ENCODE measurements at places on chromosomes 2 and 18. TPM values are rescaled to one million over a fixed set of nuclear protein-coding genes. Genes with fewer than 3 reads are reported as not detected.

Gene GALNT13
- polyA plus RNA-seq = 0.03 TPM

Gene EPC2
- 11.4 TPM for polyA plus RNA-seq

Gene EMILIN1
- 95.6 TPM for polyA plus RNA-seq

Gene CASP10
- polyA plus RNA-seq = 0.13 TPM

Gene PLCL1
- polyA plus RNA-seq = 0.13 TPM

Gene UGT1A9
- not detected for polyA plus RNA-seq

Gene BMP10
- not detected for polyA plus RNA-seq

Gene SPHKAP
- not detected for polyA plus RNA-seq

Gene PPP1R1C
- 0.34 TPM for polyA plus RNA-seq

Gene GAL3ST2
- polyA plus RNA-seq = not detected

Gene ACTG2
- polyA plus RNA-seq = 887 TPM

Gene G6PC2
- not detected for polyA plus RNA-seq

Gene RAB6C
- polyA plus RNA-seq = not detected

Gene BMPR2
- 15.7 TPM for polyA plus RNA-seq

Gene REG3G
- not detected for polyA plus RNA-seq

Gene ZNF521
- polyA plus RNA-seq = 30.2 TPM

Gene KCNG2
- not detected for polyA plus RNA-seq

Gene SALL3
- not detected for polyA plus RNA-seq

Gene ASXL2
- polyA plus RNA-seq = 4.9 TPM

All from IMR-90 (cell line).